MV-4-11 (cell line): ENCODE measurements at places on chromosomes 13 and 19.

DNA sequence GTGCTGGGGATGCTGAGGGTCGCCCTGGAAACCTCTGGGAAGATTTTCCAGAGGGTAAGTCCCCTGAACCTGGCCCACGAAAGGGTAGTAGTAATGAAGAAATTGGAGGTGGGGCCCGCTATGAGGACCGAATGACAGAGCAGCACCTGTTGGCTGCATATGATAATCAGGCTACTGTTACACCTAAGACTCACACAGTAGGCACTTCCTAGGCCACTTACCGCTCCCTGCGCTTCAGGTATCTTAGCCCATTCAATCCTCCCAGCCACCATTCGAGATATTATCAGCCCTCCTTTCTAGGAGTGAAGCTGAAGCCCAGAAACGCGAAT, 4.3 kb upstream of the LRFN3 start:
- no peak for DNase-seq

DNA sequence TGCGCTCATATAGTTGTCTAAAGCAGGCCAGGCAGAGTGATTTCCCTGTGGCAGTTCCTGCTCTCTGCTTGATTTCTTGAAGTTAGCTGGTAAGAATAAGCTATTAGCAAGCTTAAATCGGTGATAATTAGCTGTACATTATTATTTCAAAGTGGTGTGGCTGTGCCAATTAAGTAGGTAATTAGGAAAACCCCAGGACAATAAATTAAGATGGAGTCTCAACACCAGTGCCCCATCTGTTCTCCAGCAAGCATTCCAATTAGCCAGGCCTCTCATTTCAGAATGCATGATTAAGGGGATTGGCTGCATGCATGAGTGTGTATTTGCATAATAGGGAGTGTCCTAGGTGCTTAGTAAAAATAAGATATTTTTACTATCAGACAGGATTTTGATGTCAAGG, 342.3 kb downstream of the GPC5 start:
- no peak for DNase-seq

GRCh38 chr19:13985771-13986347, 20.3 kb downstream of the RFX1 start:
- DNase-seq: no peak

DNA sequence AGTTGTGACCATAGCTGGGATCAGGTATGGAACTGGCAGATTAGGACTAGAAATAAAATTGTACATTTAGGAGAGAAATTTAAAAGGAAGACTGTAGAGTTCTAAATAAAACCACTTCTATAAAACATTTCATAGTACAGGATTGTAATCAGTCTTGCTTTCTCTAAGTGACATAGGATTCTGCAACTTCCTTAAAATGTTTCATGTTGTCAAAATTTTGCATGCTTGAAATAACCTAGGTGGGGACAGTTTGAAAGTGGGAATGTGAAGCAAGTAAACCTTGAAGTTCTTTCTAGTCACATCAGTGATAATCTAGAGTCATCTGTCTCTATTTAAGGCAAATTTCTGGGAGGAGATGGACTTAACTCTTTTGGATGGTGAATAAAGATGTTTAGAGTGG, 6.7 kb downstream of the TM9SF2 start:
- DNase-seq: peak; percentile 60

- DNase-seq: no peak
These were observed 245.3 kb downstream of the PCCA start for GRCh38 chr13:100334214-100334613.
